ENCODE measurements at places on chromosomes 6 and 20.

- DNase-seq: no peak
Measured at GRCh38 chr20:62500237-62500864, 24.6 kb upstream of the GATA5 start.

DNA sequence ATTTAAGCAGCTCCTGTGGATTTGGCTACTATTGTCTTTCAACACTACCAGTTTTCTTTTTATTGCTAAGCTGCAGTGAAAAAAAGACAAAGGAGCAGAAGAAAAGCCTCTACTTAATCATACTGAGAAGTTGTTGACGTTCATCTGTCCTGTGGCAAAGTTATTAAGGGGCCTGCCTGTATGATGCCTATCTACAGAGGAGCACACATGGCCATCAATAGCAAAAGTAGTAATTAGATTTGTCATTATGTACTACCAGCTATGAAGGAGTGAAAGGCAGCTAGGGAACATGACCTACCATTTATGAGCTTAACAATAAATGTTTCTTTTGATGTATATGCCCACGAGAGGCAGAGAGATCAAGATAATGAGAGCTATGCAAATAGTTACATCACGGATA is 620.9 kb downstream of the PHF3 start:
- no peak for DNase-seq

GRCh38 chr6:144953552-144954240 is 668.6 kb downstream of the UTRN start:
- DNase-seq: no peak

DNA sequence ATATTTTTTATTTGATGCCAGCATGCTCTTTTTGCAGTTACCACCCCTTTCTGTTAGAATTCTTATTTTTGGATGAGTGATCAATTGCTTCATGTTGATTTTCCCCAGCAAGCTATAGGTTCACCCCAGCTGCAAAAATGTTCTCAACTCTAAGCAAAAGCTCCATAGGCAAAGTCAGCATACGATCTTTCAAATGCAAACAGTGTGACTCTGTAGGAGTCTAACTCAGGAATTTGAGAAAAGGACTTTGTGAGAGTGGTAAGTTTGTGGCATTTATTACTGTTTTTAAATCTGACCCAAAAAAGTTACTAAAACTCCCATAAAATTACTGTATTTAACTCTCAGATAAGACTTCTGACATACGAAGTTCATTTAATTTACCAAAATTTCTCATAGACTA is 134.9 kb upstream of the HSF2 start:
- no peak for DNase-seq

- no peak for DNase-seq
Measured at GRCh38 chr20:20130399-20130798, 78.1 kb downstream of the CFAP61 start.

- DNase-seq: no peak
Measured at GRCh38 chr6:14910692-14911547, 334.9 kb upstream of the JARID2 start.
